Mesenchymal stem cell (in vitro differentiated cells and primary cell): ENCODE measurements at places on chromosomes 7 and 10.

DNA sequence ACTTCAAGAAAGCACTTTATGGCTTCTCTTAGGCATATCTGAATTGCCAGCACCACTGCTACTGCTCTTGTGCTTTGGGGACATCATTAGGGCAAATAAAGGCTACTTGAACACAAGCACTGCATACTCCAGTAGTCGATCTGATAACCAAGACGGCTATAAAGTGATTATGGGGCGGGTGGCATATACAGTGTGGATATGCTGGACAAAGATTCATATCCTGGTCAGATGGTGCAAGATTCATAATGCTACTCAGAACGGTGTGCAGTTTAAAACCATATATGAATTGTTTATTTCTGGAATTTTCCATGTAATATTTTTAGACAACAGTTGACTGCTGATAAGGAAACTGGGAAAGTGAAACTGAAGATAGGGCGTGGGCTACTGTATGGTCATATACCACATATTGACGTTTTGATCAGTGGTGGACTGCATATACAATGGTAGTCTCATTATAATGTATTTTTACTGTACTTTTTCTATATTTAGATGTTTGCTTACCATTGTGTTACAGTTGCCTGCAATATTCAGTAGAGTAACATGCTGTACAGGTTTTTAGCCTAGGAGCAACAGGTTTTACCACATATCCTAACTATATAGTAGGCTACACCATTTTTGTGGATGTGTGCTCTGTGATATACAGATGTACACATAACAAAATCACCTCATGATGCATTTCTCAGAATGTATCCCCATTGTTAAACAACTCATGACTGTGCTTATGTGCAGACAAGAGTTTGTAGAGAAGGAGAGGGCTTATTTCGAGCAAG is 15.2 kb downstream of the ANLN start:
- peak; percentile 31 for DNase-seq

DNA sequence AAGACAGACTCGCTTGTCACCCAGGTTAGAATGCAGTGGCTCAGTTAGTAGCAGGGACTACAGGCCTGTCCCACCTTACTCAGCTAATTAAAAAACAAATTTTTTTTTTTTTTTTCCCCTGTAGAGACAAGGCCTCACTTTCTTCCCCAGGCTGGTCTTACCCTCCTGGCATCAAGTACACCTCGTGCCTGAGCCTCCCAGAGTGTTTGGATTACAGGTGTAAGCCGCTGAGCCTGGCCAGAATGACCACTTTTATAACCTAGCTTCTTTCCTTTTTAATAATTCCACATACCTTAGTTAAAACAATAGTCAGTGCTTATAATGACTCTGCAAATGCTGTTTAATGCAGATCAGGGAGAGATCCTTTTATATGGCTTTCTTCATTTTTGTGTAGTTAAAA is 31.3 kb downstream of the RSBN1L start:
- no peak for DNase-seq

- no peak for DNase-seq
Measured at GRCh38 chr7:128235471-128235870, 5.6 kb upstream of the LEP start.

DNA sequence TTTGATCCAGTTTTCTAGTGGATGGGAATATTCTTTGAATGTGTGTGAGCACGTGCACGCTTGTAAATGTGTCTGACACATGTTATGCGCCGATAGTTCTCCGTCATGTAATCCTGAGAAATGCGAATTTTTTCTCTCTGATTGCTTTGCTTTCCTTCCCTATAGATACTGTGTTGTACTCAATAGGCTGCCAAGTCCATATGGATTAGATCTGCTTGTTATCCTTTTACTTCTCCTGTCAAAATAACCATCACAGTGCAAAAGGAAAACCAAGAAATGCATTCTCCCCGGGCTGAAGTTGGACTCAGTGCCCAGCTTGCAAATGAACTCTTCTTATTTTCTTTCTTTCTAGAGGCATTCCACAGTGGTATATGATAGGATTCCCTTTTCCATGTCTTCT is 131.9 kb downstream of the KIAA1217 start:
- DNase-seq = no peak

GRCh38 chr10:77111611-77112550 is 525.7 kb downstream of the KCNMA1 start:
- DNase-seq = peak; percentile 69

GRCh38 chr7:116528008-116528789 is 3.4 kb downstream of the CAV1 start:
- DNase-seq = peak; percentile 98

DNA sequence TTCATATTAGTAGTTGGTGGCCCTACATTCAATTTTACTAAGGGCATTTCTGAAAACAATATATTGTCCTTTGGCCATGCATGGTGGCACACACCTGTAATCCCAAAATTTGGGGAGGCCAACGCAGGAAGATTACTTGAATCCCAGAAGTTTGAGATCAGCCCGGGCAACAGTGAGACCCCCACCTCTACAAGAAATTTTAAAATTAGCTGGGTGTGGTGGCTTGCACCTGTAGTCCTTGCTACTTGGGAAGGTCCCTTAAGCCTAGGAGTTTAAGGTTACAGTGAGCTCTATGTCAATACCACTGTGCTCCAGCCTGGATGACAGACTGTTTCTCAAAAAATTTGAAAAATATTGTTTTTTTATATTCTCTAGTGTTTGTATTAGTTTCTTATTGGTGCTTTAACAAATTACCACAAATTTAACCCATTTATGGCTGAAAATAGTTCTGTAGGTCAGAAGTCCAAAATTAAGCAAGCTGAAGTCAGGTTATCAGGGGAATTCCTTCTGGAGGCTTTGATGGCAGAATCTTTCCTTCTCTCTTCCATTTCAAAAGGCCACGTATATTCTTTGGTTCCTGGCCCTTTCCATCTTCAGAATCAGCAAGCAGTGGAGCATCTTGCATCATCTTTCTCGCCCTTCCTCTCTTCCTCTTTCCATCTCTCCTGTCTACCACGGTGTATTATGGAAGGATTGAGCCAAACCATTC is 12.4 kb downstream of the CBX3 start:
- no peak for DNase-seq

- no peak for DNase-seq
Measured at GRCh38 chr7:102285540-102286236, 980 bp upstream of the SH2B2 start.

GRCh38 chr10:71435571-71436267 is 39.0 kb downstream of the CDH23 start:
- DNase-seq = no peak

GRCh38 chr10:851901-852300 is 79.6 kb downstream of the LARP4B start:
- DNase-seq = no peak

DNA sequence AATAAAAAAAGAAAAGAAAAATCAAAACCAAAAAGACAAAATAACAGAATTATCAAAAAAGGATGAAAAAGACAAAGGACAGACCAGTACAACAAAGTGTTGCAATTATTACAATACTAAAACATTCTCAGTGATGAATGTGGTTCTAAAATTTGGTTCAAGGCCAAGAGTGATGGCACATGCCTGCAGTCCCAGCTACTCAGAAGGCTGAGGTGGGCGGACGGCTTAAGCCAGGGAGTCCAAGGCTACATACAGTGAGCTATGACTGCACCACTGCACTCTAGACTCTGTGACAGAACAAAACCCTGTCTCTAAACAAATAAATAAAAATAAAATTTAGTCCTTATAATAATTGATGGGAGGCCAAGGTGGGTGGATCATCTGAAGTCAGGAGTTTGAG is 14.5 kb downstream of the BAZ1B start:
- no peak for DNase-seq

DNA sequence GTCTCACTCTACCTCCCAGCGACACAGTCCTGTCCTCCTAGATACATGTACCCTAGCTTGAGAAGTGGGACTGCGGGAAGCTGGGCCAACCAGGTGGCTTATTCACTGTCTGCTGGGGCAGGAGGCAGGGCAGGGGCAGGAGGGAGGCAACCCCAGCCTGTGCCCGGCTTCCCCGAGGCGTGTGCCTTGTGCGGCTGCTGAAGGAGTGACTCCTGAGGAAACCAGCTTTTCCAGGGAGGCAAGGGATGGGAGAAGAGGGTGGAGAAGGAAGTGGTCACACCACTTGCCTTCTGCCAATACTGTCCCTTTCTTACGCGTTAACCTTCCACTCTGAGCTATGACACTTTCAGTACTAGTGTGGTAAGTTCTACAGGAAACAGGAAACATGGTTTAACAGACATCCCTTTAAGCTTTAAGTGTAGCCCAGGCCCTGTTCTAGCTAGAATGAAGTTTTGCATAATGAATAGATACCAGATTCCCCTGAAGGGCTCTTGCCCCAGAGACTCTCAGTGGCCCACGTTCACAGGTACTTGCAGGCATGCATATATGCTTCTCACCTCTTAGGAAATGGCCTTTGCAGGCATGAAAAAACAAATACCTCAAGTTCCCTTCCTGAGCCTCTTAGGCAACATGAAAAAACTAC is 40.6 kb downstream of the SYPL1 start:
- DNase-seq = peak; percentile 30

GRCh38 chr7:143390104-143390772 is 9.1 kb downstream of the ZYX start:
- no peak for DNase-seq

DNA sequence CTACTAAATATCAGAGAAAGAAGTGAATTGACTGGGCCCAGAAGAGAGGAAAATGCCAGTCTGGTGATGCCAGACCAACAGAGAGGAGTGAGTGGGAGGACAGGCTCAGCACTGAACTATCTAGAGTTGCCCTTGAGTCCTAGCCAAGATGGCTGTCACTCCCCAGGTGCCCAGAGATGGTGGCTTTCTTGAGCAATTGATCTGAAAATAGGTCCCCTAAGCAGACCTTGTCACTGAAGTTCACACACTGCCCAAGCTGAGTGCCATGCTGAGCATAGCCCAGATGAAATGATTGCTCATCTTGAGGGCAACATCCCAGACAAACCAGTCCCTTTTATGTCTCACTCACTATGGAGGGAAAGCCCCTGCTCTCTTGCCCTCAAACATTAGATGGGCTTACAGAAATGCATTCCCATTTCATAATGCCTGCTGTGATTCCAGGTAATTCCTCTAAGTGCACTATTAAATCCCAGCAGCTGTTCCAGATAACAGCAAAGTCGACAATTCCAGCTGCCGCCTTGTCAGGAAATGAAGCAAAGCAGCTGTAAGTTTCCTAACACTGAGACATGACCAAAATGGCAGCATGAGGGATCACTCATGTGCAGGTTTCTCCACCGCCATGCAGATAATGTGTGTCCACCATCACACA is 329.4 kb downstream of the KCNMA1 start:
- DNase-seq = no peak

GRCh38 chr7:90503367-90503766 is 33.9 kb downstream of the PTTG1IP2 start:
- DNase-seq = no peak

GRCh38 chr7:84665339-84665738 is 470.8 kb upstream of the SEMA3A start:
- no peak for DNase-seq

- no peak for DNase-seq
Measured at GRCh38 chr7:157813053-157813452, 476.2 kb downstream of the DNAJB6 start.

DNA sequence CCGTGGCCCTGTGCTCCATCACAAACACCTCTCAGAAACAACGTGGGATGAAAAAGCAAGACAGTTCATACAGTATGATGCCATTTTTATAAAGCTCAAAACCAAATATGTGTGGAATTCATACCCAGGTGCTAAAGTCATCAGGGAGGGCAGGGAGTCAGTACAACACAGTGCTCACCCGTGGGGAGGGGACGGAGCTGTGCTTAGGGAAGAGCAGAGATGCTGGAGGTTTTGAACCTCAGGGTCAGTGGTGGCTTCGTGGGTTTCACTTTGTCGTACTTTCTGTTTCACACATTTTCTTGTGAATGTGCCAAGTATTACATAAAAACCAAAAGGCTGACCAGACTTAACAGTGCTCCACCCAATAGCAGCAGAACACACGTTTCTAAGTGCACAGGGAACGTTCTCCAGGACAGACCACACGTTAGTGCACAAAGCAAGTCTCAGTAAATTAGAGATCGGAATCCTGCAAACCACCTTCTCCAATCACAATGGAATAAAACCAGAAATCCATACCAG is 21.2 kb downstream of the ZMIZ2 start:
- DNase-seq = peak; percentile 56

- peak; percentile 67 for DNase-seq
Measured at GRCh38 chr10:28130267-28130666, 131.4 kb upstream of the ODAD2 start.
